ENCODE measurements at places on chromosomes 5 and 9.

DNA sequence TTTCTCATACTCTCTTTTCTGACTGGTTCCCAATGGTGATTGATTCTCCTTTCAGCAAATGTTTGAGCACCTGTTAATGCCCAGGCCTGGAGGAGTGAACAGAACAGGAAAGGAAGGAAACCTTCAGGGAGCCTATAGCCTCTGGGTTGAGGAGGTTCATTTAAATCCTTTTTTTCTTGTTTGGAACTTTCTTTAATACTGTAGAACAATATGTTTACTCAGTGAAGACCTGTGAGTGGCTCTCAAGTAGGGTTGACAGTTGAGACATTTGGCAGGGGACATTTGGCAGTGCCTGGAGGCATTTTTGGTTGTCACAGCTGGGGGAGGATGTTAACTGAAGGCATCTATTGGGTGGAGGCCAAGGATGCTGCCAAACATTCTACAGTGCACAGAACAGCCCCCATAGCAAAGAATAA is 6.1 kb upstream of the FAM120AOS start:
- no peak for DNase-seq

- no peak for DNase-seq
These were observed 5.2 kb downstream of the LTC4S start for GRCh38 chr5:179798771-179799643.

DNA sequence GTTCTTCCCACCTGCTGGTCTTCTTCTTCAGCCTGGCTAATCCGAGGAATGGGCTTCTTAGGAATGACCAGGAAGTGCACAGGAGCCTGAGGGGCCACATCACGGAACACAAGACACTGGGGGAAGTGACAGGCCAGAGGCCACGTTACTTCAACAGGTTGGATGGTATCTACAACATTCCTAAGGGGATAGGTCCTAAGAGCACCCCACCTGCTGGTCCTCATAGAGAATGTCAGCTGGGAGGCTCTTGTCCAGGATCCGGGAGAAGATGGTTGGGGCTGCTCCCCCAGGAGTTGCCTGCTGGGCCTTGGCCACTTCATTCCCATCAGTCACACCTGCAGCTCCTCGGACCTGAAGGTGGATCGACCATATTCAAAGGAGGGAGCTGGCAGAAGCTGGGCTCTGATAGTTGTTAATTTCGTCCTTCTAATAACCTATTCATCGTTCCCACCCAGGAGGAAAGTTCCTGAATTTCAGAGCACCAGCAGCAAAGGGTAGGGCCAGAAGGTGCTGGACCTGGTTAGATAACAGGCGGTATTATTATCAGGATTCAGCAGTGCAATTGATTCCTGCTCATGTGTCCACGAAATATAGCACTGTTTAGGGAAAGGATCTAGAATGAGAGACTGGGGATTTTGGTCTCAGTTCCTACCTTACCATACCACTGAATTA is 1.3 kb downstream of the HINT2 start:
- DNase-seq = no peak

DNA sequence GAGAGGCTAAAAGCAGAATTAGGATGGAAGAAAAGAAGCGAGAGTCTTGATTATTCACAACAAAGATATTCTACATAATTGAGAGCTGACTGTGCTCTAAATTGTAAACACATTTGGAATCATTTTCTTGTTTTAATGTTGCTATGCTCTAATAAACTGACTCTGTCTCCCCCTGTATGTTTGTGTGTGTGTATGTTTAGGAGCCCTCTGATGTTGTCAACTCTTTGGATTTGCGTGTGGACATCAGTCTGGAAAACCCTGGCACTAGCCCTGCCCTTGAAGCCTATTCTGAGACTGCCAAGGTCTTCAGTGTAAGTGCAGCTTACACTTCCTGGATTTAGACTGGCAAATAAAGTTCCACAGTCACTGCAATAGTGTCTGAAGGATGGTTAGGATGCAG is 37.8 kb downstream of the MOCS2 start:
- DNase-seq = no peak

DNA sequence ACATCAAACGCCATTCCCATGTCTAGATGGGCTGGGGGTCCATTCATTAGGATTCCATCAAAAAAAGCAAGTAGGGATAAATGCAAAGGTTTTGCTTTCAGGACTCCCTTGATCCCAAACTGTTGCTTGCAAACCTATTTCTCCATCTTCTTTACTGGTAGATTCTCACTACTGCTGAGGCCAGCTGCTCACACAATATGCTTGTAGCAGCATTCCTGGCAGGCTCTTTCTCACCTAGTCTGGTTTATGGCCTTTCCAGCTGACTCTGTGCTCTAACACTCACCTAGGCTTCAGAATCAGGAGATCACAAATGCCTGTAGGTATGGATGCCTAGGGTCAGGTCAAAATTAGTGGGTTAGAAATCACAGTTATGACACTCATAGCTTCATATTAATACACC is 274.7 kb downstream of the GABRB2 start:
- DNase-seq = no peak

DNA sequence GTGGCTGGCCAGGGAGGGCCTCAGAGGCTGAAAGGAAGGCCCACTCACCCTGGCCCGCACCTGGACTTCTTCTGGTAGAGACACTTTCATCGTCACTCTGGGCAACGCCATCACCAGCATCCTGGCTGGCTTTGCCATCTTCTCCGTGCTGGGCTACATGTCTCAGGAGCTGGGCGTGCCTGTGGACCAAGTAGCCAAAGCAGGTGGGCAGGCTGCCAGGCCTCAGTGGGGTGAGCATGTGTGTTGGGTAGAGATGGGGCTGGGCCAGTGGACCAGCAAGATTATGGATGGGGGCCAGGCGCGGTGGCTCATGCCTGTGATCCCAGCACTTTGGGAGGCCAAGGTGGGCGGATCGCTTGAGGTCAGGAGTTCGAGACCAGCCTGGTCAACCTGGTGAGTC is 12.6 kb downstream of the SLC6A7 start:
- DNase-seq = no peak

- no peak for DNase-seq
These were observed 5.4 kb downstream of the ATP10B start for GRCh38 chr5:160846642-160847041.

- no peak for DNase-seq
These were observed 9.4 kb upstream of the EFNA5 start for GRCh38 chr5:107680099-107680498.

- no peak for DNase-seq
These were observed 443.4 kb downstream of the NTRK2 start for GRCh38 chr9:85112933-85113418.

- no peak for DNase-seq
These were observed 82.6 kb downstream of the GALNT10 start for GRCh38 chr5:154273028-154273617.

GRCh38 chr5:136455409-136455808 is 90.1 kb upstream of the TRPC7 start:
- no peak for DNase-seq

DNA sequence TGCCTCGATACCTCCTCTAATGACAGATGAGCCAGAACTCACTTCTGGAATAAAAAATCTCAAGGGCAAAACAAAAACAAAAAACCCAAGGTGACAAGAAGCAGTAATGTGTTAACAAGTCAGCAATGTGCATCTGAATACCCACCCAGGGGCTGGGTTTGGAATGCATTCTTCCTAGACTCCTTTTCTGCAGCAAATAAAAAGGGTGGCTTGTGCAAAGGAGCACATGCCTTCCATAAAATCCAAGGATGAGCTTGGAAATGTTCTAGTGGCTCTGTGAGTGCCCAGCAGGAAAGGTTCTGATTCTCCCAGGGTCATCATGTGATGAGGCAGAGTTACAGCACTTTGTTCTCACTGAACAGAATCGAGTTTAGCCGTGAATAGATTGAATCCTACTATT is 599.9 kb downstream of the RAB3C start:
- no peak for DNase-seq

- no peak for DNase-seq
These were observed 34.7 kb downstream of the INSL4 start for GRCh38 chr9:5265939-5266338.

DNA sequence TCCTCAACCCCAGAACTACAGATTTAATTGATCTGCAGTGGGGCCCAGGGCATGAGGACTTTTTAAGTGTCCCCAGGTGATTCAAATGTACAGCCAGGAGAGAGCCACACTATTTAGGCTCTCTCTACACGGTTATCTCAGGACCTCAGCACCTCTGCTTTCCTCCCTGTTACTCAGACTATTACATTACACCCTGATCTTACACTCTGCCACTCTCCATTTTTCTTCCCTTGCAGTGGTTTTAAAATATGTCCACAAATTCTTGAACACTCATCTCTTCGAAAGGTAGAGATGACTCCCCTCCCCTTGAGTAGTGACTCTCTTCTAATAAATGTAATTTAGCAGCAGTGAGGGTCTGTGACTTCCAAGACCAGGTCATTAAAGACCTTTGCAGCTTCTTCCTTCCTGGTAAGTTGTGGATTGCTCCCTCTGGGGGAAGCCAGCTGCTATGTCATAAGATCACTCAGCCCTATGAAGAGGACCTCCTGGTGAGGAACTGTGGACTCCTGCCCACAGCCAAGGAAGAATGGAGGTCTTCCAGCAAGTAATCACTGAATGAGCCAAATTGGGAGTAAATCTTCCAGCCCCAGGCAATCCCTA is 87.5 kb upstream of the SSBP2 start:
- DNase-seq = no peak

DNA sequence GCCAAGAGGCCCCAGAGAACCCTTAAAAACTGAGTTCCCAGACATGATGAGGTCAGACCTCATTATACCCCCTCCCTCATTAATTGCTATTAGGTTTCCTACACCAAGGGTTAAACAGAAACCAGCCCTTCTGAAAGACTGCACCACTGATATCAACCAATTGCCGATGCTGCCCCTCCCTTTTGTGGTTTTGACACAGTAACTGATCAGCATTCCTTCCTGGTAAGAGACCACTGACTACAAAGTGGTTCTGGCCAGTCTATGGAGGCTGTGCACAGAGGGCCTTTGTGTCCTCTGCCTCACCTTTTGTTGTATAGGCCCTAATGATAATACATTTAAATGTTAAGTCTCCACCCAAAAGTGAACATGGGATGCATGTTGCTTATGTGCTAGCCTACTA is 201.5 kb downstream of the FRMD3 start:
- no peak for DNase-seq

DNA sequence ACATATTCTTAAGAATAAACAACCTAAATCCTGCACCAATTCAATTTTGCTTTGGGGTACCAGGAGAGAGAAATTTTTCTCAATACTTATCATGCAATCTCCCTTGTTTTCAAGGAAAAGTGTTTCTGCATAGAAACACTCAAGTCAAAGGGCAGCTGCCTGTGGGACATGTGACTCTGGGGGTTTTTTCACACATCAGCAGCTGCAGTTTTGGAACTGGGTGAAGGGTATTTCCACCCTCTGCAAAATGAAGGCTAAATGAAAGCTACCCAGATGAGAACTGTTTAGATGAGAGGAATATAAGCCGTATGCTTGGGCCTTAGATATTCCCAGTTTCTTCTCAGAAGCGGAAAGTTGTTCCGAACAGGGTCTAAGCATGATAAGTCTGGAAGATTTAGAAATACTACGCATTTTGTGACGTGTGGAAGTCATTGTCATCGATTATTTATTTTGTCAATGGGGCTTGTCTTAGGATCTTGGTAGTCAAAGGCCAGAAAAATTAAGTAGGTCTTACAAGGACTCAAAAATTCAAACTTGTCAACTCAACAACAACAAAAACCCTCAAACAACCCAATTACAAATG is 64.3 kb upstream of the BOD1 start:
- no peak for DNase-seq

DNA sequence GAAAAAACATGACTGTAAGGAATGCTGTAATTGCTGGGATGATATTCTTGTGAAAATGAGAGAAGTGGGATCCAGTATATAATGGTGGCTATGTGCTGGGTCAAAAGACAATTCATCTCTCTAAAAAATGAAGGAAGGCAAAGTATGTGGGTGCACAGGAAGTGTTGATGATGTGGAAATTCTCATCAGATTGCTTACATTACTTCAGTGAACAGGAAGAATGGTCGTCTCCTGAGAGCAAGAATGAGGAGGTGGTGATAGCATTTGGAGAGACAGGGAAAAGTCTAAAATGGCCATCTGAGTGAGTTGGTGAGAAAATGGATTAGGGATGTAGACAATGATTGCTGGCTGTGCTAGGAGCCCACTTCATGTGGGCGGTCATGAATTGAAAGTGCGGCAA is 253.5 kb upstream of the NREP start:
- no peak for DNase-seq

GRCh38 chr5:43581398-43581797 is 21.6 kb upstream of the NNT start:
- no peak for DNase-seq

DNA sequence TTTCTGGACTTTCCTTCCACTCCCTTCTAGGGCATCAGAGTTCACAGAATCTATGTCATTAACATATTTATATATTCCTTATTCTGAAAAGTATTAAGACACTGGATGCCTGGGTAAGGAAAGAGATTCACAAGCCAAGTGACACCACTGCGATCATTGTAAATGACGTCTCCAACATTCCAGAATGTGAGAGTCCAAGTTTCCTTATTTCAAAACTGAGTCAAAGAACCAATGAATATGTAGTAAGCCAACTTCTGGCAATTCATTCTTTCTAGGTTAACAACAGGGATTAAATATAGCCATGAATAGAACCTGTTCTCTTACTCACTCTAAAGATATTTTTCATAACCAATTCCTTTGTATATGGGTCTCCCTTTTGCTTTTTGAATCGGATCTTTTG is 18.1 kb downstream of the RAI14 start:
- DNase-seq = no peak

DNA sequence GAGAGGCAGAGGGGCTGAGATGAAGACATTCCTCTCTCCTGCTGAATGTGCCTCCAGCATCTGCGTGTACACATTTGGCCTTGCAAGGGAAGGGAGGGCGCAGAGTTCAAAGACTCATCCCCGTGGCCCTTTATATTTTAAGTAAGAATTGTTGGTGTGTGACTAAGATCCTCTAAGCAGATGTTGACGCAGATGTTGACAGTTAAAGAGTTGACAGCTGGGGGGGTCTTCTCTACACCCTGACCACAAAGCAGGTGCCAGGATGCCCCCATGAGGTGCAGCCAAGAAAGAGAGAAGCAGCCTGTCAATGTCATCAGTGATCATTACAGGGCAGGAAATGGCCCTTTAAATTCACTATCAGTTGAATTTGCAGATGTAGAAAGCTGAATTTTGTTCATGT is 262.9 kb downstream of the IRX1 start:
- DNase-seq = no peak

DNA sequence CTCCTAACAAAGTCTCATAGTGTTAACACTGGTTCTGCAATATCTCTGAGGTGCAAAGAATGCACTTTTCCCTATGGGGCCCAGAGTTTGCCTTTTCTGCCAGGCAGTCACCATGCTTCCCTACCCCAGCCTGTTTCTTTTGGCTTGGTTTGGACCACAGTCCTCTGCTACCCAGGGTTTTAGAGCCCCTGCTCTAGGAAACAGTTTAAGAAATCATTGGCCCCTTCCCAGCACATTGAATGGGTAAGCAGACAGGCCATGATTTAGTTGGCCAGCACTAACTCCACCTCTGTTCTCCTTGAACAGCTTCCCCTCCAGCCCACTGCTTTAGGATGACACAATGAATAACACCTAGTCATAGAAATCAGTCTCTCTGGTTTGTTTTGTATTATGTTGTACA is 73.2 kb downstream of the UBAP1 start:
- DNase-seq = no peak
